ENCODE measurements at places on chromosomes 4 and X.

GRCh38 chrX:31440546-31440945 lies 368.7 kb upstream of the FTHL17 start:
- DNase-seq = no peak

GRCh38 chrX:68669094-68669860 lies 21.8 kb downstream of the STARD8 start:
- DNase-seq = peak; percentile 74

GRCh38 chrX:152137771-152138387 lies 498 bp downstream of the MAGEA10 start:
- DNase-seq = no peak

DNA sequence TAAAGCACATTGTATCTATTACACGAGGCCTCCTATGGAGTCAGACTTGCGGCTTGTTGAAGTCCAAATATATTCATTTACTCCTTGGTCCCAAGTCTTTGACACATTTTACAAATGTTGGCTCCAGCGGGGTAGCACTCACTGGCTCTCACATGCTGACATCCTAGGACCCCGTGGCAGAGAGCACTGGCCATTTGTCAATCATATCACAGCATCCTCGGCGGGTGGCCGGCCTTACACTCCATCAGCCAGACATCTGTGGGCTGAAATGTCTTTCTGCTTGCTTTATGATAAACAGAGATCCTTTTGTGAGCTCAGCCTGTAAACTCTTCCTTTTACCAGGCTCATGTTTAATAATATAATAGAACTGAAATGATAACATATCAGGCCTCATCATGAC lies 25.7 kb upstream of the VCX2 start:
- DNase-seq = no peak

DNA sequence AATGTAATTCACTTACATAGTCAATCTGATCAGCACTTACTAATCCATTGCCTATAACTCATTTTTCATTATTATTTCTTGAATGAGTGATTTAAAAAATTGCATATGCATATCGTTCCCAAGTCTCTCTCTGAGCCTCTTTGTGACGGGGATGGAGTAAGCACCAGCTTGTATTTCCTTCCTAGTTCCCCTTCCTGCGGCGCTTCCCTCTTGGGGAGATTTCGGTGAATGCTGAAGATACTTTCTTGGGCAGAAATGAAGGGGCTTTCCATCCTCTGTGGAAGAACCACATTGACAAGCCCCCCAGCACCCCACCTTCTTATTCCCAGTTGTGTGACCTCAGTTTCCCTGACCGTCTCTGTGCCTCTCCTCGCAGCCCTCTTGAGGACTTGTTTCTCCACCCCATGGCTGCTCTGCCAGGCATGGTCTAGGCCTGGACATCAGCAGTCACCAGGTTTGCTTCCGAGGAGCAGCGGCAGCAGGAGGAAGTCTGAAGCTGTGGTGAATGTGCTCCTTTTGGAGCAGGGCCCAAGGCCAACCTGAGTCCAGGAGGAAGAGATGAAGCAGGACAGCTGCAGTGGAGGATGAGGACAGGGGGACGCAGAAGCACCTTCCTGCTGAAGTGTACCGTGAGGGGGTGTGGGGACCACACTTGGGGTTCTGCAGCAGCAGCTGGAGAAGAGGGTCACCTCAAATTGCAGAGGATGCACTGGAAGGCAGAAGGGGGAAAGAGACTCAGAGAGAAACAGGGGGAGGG lies 124.9 kb downstream of the IRF2 start:
- DNase-seq = peak; percentile 37

GRCh38 chrX:97030463-97030862 lies 146.8 kb downstream of the RPA4 start:
- DNase-seq = no peak

DNA sequence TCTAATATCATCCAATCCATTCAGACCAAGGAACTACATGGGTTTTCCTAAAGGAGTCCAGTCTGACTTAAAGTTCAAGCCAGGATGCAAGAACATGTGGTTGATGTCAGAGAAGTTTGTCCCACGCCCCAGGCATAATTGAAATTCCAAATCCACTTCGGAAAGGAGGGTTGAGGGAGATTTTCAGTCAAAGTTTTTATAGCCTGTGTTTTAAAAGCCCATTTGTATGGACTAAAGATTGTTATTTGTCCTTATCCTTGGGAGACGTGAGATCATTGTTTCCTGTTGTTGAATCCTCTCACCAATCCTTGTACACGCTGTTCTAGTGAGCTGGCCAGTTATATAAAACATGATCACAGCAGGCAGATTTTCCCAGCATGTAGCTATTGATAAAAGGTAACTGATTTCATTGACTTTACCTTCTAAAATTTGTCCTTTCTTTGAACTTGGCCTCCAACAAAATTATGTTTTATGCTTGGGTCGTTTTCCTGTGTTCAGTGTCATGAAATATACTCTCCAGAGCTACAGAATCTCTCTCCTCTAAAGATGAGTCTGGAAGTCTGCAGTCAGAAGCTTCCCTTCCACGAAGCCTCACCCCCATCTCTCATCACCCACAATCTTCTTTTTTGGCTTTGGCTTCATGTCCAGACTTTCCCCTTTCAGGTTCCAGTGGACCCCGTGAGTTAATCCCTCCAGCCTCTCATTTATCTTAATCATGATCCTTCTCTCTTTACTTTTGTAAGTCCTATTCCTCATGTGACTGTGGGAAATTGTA lies 92.9 kb downstream of the ATP10D start:
- DNase-seq = no peak

GRCh38 chr4:7460566-7460965 lies 25.8 kb upstream of the PSAPL1 start:
- no peak for DNase-seq

- DNase-seq = no peak
These were observed 2.5 kb downstream of the SPIN2A start for GRCh38 chrX:57134702-57135101.

GRCh38 chr4:77072195-77072753 lies 3.5 kb downstream of the CCNI start:
- no peak for DNase-seq

DNA sequence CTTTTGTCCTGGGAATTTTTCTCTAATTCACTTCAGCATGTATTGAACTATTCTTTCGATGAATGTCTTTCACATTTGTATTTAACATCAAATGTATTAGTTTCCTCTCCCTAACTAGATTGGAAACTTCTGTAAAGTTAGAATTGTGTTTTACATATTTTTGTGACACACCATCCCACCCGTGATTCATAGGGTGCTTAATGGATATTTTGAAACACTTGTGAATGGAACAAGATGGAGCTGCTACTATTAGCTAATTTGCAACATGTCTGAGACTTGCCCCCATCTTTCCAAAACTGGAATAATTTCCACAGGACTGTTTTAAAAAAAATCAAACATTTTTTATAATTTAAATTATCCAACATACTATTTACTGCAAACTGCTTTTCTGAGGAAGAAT lies 30.2 kb upstream of the GNPDA2 start:
- no peak for DNase-seq

DNA sequence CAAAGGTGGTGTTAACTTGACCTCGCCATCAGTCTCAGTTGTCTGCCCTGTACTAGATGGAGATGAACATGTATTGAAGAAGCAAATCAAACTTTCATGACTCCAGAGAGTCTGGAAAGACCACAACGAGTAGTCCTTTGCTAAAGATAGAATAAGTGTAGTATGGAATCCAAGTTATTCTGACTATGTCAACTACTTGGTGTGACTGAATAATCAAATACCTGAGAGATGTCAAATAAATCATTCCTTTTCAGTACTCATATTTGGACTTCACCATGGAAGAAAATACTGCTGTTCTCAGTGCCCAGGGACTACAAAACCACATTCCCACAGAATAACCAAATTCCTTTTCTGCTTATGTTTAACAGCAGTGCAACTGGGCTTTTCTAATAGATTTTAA lies 161.2 kb upstream of the SPRY1 start:
- no peak for DNase-seq

DNA sequence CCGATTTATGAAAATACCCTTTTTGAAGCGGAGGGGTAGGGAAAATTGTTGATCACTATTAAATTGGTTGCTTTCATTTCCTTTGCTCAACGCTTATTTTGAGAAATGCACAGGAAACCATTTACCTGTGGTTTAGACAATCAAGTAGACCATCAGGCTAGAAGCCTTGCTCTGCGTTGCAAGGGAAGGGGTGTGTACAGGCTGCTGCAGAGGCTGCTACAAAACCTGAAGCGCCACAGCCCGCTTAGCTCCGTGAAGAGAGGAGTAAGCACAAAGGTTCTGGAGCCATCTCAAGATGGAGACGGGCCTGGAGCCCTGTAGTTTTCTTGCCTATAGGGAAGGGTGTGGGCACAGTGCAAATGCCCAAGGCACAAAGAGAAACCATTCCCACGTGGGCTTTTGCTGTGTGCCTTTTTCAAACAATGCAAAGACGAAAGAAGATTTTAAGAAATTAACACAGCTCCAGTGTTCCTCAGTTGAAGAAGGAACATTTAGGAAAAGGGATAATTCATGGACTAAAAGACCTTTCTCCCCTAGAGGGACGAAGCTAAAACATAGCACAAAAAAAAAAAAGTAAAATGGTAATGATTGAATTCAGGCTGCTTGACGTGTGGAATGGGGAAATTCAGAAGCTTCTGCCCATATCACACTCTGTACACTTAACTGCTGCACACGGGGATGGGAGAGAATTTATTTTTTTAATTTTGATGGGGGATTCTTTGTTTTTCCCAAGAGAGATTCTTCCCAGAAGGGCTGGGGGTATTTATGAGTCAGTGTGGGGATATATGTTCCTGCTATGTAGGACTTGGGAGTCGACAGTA lies 3.5 kb downstream of the TMSB4X start:
- peak; percentile 91 for DNase-seq

DNA sequence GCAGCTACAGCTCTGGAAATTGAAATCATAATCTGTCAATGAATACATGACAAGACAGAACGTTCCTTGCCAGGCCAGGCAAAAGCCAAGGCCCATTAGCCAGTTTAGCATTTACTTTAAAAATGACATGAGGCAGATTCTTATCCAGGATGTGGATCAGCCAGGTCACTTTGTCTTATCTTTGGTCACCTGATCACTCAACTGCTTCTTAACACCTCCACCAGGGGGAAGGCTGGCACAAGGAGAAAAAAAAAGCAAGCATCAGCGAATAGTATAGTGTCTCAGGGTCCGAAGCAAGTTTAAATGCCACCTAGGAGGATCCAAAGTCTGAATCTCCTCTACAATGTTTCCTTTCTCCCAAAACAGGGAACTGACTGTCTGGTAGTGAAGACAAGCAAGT lies 18.8 kb downstream of the ATP1B4 start:
- DNase-seq = peak; percentile 55

GRCh38 chrX:39967348-39967747 lies 130.4 kb downstream of the BCOR start:
- DNase-seq = no peak

GRCh38 chr4:137414802-137415201 lies 117.5 kb downstream of the PCDH18 start:
- no peak for DNase-seq

All from endodermal cell (in vitro differentiated cells).